ENCODE measurements at places on chromosomes 6 and 20. TPM values are rescaled to one million over a fixed set of nuclear protein-coding genes. Genes with fewer than 3 reads are reported as not detected.

The STK38 gene
- total RNA-seq, result 25.0 TPM

The PLAGL1 gene
- total RNA-seq, result 21.7 TPM

The LAMP5 gene
- 0.15 TPM for total RNA-seq

The SIRPB2 gene
- total RNA-seq, result not detected

The TBXT gene
- total RNA-seq, result not detected

The ELOVL2 gene
- total RNA-seq, result under 0.01 TPM
